Uterus (tissue), 4 donors: ENCODE measurements at places on chromosomes 4 and X. TPM values are rescaled to one million over a fixed set of nuclear protein-coding genes. Genes with fewer than 3 reads are reported as not detected.

DCAF12L2 gene
- total RNA-seq, result 0.51 TPM

DNA sequence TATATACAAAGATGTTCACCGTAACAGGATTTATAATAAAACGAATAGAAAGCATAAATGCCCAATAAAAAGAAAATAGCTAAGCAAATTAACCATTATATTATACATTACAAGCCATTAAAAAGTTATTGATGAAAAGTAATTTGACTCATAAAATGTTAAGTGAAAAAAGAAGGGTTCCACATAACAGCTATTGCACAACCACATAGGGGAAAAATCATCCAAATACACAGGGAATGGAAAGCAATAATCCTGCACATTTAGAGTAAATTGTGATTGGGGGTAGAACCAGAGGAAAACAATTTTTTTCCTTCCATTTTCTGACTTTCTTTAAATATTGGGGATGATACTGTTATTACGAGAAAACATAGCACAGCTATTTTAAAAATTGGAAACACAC, 38.0 kb downstream of the CRMP1 start:
- no peak for DNase-seq

- no peak for DNase-seq
Observed at GRCh38 chr4:70183168-70183939, 12.2 kb upstream of the ODAM start.

DNA sequence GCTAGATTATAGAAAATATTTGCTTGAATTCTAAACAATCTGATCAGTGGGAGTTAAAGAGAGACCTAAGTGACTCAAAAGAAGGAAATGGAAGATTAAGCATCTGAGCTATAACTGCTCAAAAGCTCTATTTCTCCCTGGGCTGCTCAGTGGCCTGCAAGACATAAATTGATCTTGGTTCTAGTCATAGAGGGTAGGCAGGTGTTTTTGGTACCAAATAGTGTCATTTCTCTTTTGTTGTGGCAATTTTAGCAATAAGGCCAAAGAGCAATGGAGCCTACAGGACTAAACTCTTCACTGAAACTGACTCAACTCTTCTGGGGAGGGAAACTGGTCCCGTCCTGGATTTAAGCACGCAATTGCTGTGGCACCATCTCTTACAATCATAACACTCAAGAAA, 33.9 kb upstream of the BMP2K start:
- no peak for DNase-seq

CAPN6 gene
- 14.1 TPM for total RNA-seq

ADAD1 gene
- not detected for total RNA-seq

GNRHR gene
- total RNA-seq, result not detected

- peak; percentile 24 for DNase-seq
Observed at GRCh38 chr4:52588097-52588496, 71.0 kb downstream of the USP46 start.

- no peak for DNase-seq
Observed at GRCh38 chrX:79110731-79111130, 33.8 kb upstream of the GPR174 start.

DNA sequence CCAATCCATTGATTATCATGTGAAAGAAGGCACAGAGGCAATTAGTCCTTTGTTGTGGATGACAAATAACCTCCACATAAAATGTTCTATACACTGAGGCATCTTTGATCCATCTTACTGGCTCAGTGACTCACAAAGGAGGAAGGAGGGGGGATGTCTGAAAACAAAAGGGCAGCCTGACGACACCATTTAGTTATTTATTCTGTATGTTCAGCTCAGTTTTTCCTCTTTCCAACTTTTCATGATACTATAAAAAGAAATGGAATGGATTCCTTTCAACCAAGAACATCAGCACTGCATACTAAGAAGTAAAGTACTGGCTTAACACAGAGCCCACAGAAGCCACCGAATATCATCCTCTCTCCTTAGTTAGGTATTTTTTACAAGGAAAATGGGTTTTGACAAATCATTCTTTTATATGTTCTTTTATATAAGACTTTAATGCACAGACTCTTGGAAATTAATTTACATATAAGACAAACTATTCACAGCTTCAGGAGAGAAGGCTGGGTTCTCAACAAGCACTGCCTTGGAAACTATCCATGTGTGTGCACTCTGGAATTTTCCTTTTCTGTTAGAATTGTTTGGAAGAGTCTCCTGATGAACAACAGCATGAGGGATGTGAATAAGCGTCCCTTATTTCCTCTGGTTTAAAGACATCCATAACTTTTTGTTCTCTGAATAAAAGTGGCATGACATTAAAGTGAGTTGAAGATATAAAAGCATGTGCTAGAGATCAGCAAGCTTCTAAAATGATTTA, 135.6 kb downstream of the TSPAN5 start:
- no peak for DNase-seq

SPANXB1 gene
- not detected for total RNA-seq

GRCh38 chr4:8025668-8026067, 86.0 kb upstream of the AFAP1 start:
- DNase-seq, result no peak

GRCh38 chr4:80852061-80852460, 178.4 kb upstream of the BMP3 start:
- no peak for DNase-seq

DNA sequence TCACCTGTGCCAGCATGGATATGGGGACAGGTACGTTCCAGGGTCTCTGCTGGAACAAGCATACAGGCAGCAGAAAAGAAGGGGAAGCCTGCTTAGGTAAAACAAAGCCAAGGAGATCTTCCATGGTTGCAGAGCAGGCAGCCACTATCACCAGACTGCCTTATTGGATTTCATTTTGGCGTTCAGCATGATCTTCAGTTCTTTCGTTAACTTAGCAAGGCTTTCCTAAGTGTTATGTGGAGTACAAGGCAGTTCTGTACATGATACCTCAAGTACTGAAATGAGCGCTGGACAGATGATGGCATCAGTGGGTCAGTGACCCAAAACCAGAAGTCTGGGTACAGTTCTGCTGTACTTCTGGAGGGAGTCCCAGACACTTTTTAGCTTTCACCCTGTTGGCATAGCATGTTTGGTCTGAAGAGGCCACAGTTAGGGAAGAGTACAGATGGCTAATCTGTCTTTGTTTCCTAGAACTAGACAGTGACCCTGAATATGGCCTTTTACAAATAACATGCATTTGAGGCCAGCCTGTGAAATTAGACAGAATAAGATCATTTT, 8.9 kb downstream of the SMIM20 start:
- no peak for DNase-seq

- DNase-seq, result no peak
Observed at GRCh38 chr4:103306870-103307375, 108.8 kb upstream of the CENPE start.

DNA sequence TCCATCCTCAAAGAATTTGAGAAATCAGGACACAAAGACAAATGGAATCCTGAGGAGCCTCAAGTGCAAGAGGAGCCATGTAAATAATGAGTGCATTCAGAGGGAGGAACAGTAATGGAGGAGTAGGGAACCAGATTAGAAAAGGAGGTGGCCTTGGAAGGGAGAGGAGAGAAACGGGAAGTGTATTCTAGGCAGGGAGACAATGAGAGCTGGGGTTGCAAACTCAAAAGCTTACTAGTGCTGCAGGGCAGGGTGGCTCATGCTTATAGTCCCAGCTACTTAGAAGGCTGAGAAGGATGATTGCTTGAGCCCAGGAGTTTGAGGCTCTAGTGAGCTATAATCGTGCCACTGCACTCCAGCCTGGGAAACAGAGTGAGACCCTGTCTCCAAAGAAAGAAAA, 113.2 kb upstream of the LSM6 start:
- DNase-seq, result no peak

- DNase-seq, result no peak
Observed at GRCh38 chr4:73945674-73946449, 36.0 kb downstream of the PF4 start.

DNA sequence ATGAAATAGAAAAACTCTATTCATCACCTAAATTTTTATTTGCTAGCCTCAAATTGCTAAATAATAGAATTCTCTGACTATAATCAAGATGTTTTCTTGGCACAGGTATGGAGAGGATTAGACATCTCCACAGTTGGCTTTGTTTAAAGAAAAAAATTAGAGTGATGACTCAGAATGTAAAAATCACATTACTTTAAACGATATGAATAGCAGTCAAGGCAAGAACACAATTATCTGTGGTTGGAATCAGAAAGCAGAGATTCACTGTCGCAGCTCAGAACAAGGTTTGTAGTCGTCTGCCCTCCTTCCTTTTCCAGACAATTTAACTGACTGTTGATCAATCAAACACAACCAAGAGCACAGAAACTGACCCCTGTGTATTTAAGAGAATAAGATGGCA, 32.2 kb upstream of the CCKAR start:
- DNase-seq, result no peak

EDA gene
- 2.1 TPM for total RNA-seq

- no peak for DNase-seq
Observed at GRCh38 chr4:69781458-69782418, 21.3 kb upstream of the SULT1B1 start.

DNA sequence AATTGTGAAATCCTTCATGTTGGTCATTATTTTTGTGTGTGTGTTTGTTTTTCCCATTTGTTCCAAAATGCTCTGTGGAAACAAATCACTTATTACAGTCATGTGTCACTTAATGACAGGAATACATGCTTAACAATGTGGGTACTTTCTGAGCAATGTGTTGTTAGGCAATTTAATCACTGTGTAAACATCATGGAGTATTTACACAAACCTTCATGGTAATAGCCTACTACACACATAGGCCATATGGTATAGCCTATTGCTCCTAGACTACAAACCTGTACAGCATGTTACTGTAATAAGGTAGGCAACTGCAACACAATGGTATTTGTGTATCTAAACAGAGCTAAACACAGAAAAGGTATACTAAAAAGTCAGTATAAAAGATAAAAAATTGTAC, 388.9 kb upstream of the PPP1R2C start:
- DNase-seq, result no peak

ZAR1 gene
- total RNA-seq, result not detected

SLITRK2 gene
- total RNA-seq, result 2.1 TPM

DNA sequence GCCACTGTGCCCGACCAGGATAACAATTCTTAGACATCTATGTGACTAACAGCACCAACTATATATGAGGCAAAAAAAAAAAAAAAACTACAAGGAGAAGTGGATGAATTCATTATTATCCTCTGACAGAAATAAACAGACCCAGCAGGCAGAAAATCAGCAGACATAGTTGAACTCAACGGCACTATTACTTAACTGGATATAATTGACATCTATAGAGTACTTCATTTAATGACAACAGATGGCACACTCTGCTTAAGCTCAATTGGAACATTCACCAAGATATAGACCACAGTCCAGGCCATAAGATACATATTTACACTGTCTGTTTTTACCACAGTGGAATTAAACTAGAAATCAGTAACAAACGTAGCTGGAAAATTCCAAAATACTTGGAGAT, 13.3 kb downstream of the CLDN22 start:
- no peak for DNase-seq

ARAP2 gene
- 32.3 TPM for total RNA-seq

DNA sequence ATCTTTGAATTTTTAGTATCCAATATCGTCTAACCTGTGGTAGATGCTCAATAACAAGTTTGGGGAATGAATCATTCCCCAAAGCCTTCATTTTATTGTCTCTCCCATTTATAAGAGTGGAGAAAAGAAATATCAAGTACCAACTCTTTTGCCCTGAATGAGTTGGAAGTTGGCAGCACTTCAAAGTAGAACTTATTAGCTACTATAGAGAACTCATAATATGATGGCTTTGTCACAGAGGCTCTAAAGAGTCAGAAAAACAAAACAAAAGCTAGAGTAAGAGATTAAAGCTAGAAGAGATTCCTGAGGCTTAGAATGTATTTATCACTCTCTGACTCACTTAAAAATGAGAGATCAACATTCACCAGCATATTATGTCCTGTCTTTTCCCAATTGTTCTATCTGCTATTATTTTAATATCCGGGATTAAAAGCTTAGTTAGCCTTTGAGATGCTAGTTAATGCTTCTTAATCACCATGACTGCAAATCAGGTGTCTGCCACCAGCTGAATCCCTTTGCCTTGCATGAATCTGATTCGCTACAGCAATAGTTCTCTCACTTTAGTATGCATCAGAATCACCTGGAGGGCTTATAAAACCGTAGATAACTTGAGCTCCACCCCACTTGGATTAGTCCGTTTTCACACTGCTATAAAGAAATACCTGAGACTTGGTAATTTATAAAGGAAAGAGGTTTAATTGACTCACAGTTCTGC, 77.9 kb downstream of the PALLD start:
- no peak for DNase-seq

XK gene
- 2.5 TPM for total RNA-seq

TMPRSS11B gene
- not detected for total RNA-seq

DNA sequence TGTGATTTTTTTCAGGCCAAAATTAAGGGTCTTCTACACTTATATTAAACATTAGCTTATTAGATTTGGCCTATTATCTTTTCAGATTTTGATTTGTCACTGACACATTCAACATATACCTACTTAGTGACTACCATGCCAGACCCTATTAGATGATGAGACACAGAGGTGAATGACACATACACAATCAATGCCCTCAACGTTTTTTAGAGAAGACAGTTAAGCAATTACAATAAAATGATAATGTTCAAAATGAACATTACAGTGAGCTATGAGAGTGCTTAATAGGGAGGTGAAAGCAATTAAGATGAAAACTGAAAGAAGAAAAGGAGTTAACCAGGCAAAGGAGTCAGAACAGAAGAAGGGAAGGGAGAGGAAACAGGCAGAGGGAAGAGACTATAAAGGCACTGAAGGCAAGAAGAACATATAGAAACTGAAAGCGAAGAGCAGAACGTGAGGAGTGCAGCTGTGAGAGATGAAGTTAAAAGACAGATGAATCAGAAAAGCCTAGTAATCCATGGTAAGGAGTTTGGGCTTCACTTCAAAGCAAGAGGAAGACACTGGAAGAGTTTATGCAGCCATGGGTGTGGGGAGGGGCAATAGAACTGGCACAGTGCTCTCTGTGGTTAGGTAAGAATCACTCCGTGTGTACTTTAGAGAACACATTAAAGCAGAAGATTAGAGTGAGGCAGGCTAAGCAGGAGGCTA, 119.0 kb downstream of the REELD1 start:
- DNase-seq, result no peak

DNA sequence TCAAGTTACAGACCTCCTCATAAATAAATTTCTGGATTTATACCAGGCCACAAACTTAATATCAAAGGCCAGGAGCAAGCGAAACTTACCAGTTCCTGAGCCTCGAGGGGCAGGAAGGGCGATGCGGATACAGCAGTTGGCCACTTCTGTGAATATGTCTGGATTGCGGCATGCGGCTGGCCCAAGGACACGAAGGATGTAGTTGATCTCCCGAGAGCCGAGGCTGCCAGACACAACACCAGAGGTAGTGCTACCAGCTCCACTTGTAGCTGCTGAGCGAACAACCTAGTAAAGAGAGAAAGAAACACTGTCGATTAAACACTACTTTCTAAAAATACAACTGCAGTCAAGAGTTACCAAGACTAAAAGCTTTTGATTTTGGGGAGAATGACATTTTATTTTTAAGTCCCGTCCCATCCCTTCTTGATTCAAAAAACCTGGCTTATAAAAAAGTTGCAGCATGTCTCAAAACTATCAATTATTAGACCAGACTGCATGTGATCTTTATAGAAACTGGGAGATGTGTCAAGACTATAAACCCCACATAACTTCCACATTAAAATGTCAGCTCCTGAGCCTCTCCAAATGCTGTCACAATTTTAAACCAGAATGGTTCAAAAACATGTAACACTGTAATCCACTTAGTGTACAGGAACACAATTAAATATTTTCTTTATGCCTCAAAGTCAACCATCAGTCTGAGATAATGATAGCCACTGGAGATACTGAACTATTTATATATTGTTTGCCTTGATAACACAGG, 105.6 kb downstream of the HUWE1 start:
- no peak for DNase-seq

- no peak for DNase-seq
Observed at GRCh38 chrX:68784816-68785215, 44.0 kb upstream of the EFNB1 start.
